Endothelial cell (in vitro differentiated cells): ENCODE measurements at places on chromosomes 7 and 10. TPM values are rescaled to one million over a fixed set of nuclear protein-coding genes. Genes with fewer than 3 reads are reported as not detected.

Gene PTCD1
- total RNA-seq = 7.1 TPM

Gene CACNA2D1
- total RNA-seq = 20.7 TPM

Gene DIP2C
- total RNA-seq = 13.1 TPM

Gene C10orf53
- not detected for total RNA-seq

DNA sequence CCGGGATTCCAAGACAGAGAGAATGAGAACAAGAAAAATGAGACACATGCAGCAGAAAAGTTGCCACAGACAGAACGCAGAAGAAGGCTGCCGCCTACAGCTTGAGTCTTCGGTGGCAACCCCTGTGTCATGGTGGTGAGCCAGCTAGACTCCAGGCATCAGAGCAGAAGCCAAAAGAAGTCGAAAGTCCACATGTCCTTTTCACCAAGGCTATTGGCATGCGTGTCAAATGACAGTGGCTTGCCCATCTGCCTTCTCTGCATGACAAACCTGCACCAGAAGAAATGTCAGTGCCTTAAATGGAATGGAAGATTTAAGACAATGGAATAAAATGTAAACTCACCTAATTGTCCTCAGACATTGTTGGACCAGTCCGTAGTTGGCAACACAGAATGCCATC, 93.9 kb upstream of the NPSR1 start:
- no peaks in the 10 kb centered on the region for H3K36me3 ChIP-seq
- DNase-seq = no peak
- no peaks in the 10 kb centered on the region for H3K4me1 ChIP-seq

DNA sequence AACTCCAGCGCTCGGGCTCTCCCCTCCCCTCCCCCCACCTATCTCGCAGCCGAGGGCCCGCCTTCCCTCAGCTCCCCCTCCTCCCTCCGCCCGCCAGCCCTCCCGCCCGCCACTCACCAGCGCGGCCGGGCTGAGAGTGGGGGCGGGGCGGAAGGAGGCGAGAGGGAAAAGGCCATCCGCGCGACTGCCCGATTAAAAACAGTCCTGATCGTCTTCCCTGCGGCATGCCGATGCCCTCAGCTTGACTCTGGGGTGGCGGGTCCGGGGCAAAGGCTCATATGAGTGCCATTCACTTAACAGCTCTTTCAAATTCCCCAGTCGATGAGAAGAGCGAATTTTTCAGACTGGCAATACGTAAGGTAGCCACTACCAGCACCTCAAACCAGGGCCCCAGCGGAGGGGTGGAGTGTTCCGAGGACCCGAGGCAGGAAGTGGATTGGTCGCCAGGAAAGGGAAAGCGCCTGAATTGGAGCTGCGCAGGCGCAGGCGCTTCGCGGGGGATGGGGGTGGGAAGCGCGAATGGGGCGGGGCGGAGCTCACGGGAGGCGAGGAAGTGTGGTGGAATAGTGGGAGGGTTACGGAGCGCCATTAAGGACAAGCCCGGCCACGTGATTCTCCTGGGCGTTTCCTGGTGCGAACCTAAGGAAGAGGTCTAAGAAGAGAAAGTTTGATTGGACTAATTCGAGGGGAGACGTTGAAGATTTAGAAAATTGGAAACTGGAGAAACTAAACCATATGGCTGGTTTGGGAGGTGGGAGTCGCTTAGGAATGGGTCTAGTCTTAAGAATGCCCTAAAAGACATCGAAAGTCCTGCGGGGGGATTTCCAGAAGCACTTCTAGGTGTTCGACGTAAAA, at the start of gene UPF2:
UPF2 (minus strand) TSS at position 13 of the 855 bp plus-strand sequence. CDS start 7,386 bp downstream, outside the sequence.
- H3K4me1 ChIP-seq = peaks cover 13% of the 10 kb centered on the region
- peak; percentile 97 for DNase-seq
- H3K36me3 ChIP-seq = peaks cover 6% of the 10 kb centered on the region
- peaks cover 10% of the 10 kb centered on the region for H3K27me3 ChIP-seq

DNA sequence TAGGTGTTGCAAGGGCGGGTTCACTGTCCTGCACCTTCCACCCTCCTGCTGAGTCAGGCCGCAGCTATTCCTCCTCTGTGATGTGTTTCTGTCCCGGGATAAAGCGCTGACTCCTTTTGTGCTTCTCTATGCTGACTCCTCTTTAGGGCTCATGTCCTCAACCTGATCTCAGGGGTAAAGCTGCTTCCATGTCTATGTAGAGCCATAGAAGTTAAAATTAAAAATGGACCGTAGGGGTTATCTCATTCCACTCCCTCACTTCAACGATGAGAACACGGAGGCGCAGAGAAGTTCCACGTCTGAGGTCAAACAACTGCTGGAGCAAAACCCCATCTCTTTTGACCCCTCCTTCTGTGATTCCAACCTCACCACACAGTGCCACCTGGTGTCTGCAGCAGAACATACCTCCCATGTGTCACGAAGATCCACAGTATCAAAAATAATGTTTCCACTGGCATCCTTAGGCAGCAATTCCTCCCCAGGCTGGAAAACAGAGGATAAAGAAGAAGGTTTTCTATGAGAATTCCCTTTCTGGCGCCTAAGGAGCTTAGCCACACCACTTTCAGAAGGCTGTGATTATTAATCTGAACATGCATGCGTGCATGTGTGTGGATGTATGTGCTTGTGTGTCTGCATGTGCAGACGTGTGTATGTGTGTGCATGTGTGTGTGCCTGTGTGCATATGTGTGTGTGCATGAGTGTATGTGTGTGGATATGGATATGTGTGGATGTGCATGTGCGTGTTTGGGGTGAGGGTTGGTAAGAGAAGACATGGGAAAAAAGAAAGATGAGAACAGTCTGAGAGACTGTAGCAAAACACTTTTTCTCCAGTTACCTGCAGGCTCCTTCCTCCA, 81.2 kb upstream of the UCN3 start:
- H3K27ac ChIP-seq = no peak overlapping the region
- H3K36me3 ChIP-seq = no peaks in the 10 kb centered on the region
- H3K4me1 ChIP-seq = peaks cover 4% of the 10 kb centered on the region
- H3K4me3 ChIP-seq = no peak overlapping the region
- peak; percentile 58 for DNase-seq

DNA sequence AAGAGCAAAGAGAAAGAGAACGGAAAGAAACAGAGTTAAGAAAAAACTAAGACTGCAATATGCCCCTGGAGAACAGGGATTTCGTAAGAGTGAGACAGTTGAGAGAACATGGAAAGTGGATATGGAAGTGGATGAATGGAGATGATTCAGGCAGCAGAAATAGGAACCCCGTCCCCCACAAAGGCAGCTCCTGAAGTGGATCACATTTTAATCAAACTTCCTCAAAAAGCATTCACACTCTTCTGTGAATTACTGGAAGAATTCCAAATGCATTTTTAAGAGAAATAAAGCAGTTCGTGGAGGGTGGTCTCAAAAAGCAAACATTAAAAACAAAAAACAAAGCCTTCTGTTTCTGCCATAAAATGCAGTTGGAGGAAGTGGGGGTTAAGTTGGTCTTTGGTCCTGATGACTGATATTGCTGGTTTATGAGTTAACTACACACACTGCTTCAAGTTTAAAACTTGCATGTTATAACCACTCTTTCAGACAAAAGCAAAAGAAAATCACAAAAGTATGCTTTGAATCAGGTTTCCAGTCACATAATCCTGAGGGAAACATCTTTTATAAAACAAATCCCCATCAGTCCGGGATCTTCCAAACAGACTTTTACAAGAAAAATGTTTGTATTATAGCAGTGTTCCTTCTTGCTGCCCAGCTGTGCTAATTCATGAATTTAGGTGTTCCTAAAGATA, 214.3 kb downstream of the FANK1 start:
- peaks cover 3% of the 10 kb centered on the region for H3K27me3 ChIP-seq
- DNase-seq = no peak
- no peak overlapping the region for H3K4me3 ChIP-seq
- H3K27ac ChIP-seq = no peak overlapping the region
- H3K4me1 ChIP-seq = peaks cover 12% of the 10 kb centered on the region

GRCh38 chr7:15752377-15752776, 65.9 kb upstream of the MEOX2 start:
- no peaks in the 10 kb centered on the region for H3K36me3 ChIP-seq
- H3K27ac ChIP-seq = no peak overlapping the region
- no peaks in the 10 kb centered on the region for H3K27me3 ChIP-seq
- DNase-seq = no peak
- H3K4me3 ChIP-seq = no peak overlapping the region

DNA sequence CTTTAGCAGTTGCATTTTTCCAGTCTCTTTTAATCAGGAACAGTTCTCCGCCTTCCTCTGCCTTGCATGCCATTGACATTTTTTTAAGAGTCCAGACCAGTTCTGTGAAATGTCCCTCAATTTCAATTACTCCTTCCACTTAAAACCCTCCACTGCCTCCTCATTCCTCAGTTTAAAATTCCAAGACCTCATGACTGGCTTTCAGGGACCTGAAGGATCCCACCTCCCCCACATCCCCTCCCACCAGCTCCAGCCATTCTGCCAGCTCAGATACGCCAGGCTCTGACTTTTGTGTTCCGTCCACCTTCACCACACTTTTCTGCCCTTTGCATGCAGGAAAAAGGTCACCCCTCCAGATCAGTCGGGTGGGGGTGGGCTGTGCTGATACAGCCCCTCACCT, 8.7 kb downstream of the TNRC18 start:
- H3K27me3 ChIP-seq = peaks cover 14% of the 10 kb centered on the region
- peaks cover 25% of the 10 kb centered on the region for H3K36me3 ChIP-seq
- no peak overlapping the region for H3K4me3 ChIP-seq
- DNase-seq = no peak
- peaks cover 23% of the 10 kb centered on the region for H3K4me1 ChIP-seq

DNA sequence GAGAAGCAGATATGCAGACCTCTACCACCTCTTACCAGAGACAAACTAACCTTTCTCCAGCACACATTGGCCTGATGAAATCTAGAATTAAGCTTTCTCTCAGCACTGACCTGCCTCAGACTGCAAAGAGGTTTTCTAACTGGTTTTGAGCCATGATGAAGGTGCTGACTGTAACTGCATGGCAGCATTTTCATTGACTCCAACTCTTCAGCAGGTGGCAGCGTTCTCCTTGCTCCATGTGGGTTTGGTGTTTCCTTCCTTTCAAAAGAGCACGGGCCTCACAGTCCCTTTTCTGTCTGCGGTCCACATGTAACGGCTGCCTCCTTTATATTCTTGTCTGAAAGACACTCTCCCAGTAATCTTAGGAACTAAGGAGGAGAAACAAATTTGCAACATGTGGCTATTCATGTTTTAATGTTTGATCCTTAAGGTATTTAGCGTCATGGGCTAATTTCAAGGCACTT, 12.6 kb downstream of the KLLN start:
- peaks cover 4% of the 10 kb centered on the region for H3K27me3 ChIP-seq
- H3K4me1 ChIP-seq = peaks cover 8% of the 10 kb centered on the region
- H3K27ac ChIP-seq = no peak overlapping the region
- H3K36me3 ChIP-seq = no peaks in the 10 kb centered on the region

DNA sequence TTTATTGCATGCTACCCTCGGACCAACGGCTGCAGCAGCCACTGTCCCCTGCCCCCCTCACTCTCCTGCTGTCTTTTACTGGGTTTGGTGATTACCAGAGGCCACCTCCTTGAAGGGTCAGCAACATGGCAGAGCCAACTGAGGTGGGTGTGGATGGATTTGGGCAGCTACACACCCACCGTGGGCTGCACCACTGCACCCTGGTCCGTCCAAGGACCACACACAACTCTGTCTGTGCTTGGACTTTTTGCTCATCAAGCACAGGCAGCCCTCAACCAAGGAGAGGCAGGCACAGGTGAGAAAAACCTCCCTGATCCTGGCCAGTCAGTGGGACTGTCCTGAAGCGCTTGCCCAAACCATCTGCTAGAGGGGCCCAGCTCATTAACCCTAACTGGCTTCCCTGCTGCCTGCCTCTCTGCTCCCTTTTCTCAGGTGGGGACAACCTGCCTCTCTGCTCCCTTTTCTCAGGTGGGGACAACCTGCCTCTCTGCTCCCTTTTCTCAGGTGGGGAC, 239.5 kb upstream of the PITRM1 start:
- H3K27me3 ChIP-seq = peaks cover 2% of the 10 kb centered on the region
- DNase-seq = no peak
- H3K4me3 ChIP-seq = no peak overlapping the region

GRCh38 chr10:24193330-24193729, 15.6 kb upstream of the KIAA1217 start:
- H3K27me3 ChIP-seq = no peaks in the 10 kb centered on the region
- DNase-seq = no peak
- peaks cover 18% of the 10 kb centered on the region for H3K4me1 ChIP-seq
- no peaks in the 10 kb centered on the region for H3K36me3 ChIP-seq

GRCh38 chr7:24972991-24973390, 7.0 kb downstream of the OSBPL3 start:
- no peak for DNase-seq
- no peaks in the 10 kb centered on the region for H3K27me3 ChIP-seq
- H3K4me3 ChIP-seq = no peak overlapping the region
- no peaks in the 10 kb centered on the region for H3K4me1 ChIP-seq
- no peaks in the 10 kb centered on the region for H3K36me3 ChIP-seq

DNA sequence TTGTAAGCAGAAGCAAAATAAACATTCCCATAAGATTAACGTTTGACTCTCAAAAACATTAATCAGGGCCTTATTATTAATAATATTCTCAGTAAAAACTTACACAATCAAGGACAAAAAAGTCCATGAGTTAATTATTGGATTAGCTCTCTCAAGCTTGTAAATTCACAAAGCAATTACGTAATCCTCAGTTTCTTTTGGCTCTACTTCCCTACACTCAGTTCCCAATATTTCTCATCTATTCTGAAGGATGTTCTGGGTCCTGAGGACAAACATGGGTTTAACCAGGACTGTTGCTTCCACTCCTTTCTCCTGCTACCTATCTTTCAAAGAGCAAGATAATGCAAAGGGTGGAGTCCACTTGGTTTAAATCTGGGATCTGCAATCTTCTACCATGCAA, 15.1 kb downstream of the FBXL13 start:
- H3K27me3 ChIP-seq = no peaks in the 10 kb centered on the region
- H3K27ac ChIP-seq = no peak overlapping the region
- no peak for DNase-seq
- no peak overlapping the region for H3K4me3 ChIP-seq
